ENCODE measurements at places on chromosomes 3 and 15. TPM values are rescaled to one million over a fixed set of nuclear protein-coding genes. Genes with fewer than 3 reads are reported as not detected.

The GNB5 gene
- 14.1 TPM for total RNA-seq

The LRCH3 gene
- total RNA-seq: 35.7 TPM

- no peak for DNase-seq
Measured at GRCh38 chr3:83946554-83946953, 1012.2 kb upstream of the CADM2 start.

DNA sequence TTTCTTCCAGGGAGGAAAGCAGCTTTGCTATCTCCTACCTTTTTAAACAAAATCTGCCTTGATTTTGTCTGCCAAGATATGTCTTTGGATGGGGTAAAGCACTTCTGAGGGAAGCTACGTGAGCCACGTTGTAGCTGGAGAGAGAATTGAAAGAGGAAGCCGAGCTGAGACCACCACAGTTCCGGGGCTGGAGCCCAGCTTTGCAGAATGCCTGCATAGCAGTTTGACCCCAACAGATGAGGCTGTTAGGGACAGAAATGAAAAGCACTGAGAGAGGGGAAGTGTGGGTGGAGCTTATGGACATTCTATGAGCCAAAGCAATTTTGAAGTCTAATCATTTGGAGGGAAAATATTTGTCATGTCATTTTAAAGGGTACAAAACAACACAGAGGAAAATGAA, 45.4 kb downstream of the LIPC start:
- no peak for DNase-seq

DNA sequence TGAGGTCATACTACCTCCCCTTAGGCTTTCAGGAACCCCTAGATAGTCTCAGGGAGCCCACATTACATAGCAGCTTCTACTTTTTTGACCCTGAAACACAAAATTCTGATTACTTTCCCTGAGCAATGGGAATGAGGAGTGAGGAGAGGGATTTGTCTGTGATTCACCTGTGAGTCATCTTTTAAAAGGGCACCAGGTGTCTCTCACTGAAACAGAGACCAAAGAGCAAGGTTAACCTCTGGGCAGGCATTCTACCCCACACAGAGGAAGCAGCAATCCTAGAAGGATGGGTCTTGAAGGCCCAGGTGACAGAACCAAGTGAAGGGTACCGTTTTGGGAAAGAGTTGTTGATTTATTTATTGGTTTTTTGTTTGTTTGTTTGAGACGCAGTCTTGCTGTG, 31.1 kb upstream of the UBE2E2 start:
- no peak for DNase-seq

GRCh38 chr3:81741216-81741615, 20.2 kb downstream of the GBE1 start:
- DNase-seq: no peak

- no peak for DNase-seq
Measured at GRCh38 chr3:156678197-156678596, 3.8 kb downstream of the TIPARP start.

DNA sequence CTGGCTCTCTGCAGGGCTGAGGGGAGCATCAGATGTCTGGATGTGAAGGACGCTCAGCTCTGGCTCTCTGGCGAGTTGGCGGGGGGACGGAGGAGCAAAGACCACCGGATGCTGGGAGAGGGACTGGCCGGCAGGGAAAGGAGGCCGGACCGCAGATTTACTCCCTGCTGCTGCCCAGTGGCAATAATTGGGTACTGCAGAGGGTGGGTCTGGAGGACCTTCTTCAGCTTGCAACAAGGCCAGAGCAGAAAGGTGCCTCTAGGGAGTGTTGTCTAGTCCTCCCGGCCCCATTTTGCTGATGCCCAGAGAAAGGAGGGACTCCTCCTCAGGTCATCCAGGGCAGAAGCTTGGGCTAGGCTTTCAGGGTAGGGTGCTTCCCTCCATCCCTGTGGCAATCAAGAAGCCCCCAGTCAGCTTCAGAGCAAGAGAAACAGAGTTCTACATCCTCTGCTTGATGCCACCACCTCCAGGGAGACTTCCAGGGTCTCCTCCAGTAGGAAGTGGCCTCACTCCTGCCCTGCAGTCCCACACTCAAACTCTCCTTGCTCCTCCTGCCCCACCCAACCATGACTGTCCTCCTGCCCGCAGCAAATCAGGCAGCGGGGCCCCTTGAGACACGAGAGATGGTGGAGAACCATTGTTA, 20.3 kb upstream of the CSPG4 start:
- peak; percentile 65 for DNase-seq

DNA sequence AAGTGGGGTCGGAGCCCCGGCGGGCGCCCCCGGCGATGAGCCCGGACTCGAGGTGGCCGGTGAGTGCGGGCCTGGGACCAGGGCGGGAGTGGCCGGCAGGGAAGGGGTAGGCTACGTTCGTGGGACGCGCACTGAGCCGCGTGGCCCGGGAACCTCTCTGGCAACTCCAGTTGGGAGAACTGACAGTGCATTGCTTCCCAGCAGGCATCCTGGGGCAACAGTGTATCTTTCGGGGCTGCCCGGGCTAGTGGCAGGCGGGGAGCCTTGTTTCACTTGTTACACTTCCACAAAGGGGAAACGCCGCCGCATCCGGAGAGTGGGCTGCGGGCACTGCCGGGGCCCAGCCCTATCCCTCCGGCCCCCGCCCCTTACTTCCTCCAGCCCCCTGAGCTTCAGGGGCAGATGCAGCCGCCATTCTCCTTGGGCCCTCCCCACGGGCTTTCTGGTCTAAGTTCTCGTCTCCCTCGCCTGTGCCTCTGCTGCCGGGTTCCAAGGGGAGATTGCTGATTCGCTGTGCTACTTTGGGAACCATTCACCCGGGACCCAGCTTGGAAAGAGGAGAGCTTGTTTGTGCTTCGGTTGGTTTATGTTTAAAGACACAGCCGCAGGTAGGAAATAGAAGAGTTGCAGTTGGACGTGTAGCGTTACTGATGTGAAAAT, 675 bp downstream of the BRPF1 start:
- DNase-seq: peak; percentile 73

- no peak for DNase-seq
Measured at GRCh38 chr3:108959017-108959416, 5.3 kb upstream of the GUCA1C start.

All from lower lobe of right lung (tissue), 2 donors.